ENCODE measurements at places on chromosomes 12 and 14.

- DNase-seq: no peak
These were observed 171.2 kb downstream of the CEP128 start for GRCh38 chr14:80770114-80770908.

GRCh38 chr14:61051621-61052020 lies 70.6 kb downstream of the SLC38A6 start:
- DNase-seq: no peak

DNA sequence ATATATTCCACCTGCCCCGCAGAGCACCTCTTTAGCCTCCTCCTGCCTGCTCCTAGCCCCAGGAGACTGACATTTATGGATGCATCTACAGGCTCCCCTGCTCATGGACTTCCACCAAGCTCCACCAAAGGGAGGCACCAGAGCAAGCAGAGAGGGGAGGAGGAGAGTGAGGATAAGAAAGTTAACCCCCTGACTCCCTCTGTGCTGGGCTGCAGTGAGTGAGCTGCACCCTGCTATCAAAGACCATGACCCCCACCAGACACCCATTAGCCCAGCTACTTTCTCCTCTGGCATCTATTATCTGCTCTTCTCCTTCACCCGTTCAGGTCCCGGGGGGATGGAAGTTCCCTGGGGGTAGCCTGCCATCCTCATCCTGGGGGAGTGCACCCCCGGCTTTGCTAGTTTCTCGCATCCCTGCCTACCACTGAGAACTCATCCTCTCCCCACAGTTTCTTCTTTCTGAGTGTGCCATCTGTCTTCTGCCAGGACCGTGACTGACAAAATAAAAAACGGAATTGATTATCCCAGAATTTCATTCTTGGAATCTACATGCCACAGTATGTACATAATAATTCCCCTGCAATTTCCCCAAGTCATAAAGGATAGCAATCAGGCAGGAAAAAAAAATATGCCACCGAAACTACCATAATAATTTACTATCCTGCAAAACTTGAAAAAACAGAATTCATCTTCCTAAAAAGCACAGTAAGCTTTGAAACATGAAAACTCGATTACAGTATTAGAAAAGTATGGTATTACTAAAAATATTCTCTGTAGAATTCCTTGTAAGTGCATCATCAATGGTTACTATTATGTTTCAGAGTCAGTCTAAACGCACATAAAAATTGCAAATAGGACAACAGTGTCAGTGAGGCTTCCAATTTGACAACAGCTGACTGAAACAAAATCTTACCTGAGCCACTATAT lies 45.2 kb downstream of the FOXN3 start:
- no peak for DNase-seq

- peak; percentile 67 for DNase-seq
These were observed 15.8 kb upstream of the CPNE8 start for GRCh38 chr12:38921025-38921677.
